Glomerular endothelial cell (primary cell): ENCODE measurements at places on chromosomes 16 and 17. TPM values are rescaled to one million over a fixed set of nuclear protein-coding genes. Genes with fewer than 3 reads are reported as not detected.

- no peak for DNase-seq
Observed at GRCh38 chr17:82452162-82452561, 1.6 kb upstream of the CYBC1 start.

DNA sequence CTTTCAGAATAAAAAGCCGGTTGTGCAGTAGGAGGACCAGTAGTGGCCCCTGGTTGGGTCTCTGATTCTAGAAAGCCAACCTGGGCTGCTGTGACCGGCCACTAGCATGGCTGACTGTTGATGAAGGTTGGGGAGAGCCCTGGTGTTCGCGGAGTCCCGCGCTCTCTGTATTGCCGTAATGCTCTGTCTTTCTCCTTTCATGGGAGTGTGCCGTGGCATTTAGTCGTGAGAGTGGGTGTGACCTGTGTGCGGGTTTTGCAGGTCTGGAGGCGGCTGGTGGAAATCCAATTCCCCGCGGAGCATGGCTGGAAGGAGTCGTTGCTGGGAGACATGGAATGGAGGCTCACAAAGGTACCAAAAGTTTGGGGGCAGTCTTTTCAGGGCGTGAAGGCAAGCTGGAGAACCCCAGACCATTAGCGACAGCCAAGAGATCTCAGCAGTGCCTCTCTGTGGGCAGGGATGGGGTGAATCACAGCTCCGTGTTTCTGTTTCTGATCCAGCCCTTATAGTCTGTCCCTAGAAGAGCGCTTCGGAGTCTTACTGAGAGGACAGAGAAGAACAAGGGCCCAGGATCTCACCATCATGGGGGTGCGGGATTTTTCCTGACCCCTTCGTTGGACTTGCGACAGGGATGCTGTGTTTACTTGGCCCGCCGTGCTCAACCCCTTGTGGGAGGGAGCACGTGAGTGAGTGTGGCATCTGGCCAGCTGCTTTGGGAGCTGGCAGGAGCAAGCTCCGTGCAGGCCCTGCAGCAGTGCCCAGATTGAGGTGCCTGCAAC is 56.5 kb downstream of the RNF213 start:
- DNase-seq = no peak

DNA sequence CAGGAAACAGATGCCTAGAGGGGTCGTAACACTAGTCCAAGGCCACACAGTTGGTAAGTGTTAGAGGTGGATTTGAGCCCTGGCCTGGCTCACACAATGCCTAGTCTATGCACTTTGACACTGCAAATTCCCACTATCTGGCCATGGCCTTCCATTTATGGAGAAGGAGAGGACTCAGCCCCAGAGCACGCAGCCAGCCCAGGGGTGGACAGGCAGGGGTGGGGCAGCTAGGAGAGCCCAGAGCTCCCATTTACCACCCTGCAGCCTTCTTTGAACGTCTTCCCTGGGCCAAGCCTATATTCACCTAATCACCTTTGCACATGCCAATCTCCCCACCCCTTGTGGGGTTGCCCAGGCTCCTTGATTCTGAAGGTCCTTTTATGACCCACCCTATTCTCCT is 81.2 kb downstream of the DYNLRB2 start:
- DNase-seq = no peak

DNA sequence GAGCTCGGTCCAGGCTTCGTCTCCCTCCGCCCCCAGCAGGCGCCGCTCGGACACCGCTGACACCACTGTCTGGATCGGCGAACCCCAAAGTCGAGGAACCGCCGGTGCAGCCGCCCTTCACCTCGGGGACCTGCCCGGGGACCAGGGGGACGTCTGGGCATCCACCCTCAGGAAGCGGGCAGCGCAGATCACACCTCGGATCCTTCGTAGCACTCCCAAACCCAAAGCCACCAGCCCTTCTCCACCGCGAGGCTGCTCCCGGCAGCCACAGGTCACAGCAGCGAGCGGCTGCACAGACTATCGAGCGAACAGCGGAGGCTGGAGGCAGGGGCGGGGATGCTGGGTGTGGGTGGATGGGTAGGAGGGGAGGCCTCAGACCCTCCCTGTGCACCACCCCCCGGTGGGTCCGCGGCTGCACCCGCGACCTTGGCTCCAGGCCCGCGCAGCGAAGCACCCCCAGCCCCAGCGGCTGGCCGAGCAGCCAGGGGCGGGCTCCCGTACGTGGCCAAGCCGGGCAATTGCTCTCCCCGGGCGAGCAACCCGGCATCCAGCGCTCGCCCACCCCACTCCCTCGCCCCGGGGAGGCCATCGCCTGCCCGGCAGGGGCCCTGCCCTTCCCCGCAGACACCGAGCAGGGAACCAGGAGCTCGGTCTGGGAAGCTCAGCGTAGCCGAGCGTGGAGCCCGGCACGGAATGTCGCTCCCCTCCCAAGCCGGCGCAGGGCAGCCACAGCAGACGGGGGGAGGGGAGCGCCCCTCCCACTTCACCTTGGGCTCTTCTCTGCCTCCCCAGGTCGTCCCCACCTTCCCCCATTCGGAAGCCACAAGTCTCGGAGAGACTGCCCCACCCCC is 1.0 kb downstream of the SDK2 start:
- no peak for DNase-seq

DNA sequence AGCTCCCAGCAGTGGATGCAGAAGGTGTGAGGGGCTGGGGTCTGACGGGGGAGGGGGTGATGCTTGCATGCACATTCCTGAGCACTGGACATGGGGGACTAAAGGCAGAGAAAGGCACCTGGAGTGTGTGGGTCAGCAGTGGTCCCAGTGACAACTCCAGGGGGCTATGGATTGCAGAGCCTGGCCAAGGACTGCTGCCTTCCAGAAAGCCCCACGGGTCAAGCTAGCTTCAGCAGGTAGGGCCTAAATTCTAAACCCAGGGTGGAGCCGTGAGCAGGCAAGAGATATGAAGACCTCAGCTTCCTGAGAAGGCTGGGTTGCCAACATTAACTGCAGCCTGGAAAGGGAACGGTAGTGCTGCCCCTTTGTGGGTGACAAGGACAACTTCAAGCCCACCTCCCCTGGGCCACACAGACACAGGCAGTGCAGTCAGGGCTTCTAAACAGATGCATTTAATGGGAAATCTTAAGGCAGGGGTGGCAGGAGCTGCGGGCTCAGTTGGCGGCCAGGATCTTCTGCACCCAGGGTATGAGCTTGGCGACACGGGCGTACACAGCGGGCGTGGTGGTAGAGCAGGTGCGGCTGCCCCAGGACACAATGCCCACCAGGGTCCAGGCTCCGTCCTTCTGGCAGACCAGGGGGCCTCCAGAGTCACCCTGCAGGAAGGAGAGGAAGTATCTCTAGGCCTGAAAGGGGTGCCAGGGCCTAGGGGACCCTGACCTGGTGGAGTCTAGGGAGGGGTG is 3.1 kb downstream of the CTRB2 start:
- DNase-seq = no peak

DNA sequence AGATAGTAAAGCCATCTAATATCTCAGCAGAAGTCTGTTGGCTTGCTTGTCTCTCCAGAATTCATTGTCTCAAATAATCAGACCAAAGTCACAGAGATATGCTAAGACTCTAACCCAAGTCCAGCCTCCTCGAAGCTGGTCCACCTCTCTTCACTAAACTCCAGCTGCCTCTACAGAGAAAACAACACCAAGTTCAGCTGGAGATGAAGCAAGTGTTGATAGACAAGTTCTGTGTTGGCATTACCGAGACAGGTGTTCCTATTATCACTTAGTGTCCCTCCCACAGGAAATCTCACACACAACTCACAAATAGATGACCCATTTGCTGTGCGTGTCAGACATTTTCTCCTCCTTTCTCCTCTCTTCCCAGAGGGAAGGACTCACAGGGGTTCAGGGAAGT is 164.4 kb upstream of the ANKFN1 start:
- no peak for DNase-seq

GRCh38 chr17:76365256-76365903 is 11.7 kb upstream of the PRPSAP1 start:
- no peak for DNase-seq

Gene CEP95
- 11.1 and 25.2 TPM in 2 replicates for total RNA-seq

Gene FCSK
- 14.9 and 17.2 TPM in 2 replicates for total RNA-seq

Gene PIPOX
- 1.5 TPM in 1 of 2 replicates, not detected in the other for total RNA-seq
